Mesothelial cell of epicardium (in vitro differentiated cells): ENCODE measurements at places on chromosomes 16 and 17.
A peak's percentile ranks its signal among the peaks of the same experiment; 100 is the strongest.

GRCh38 chr17:82972836-82973372 is 106.5 kb upstream of the METRNL start:
- H3K4me3 ChIP-seq: no peak overlapping the region
- DNase-seq: no peak
- peaks cover 1% of the 10 kb centered on the region for H3K36me3 ChIP-seq

DNA sequence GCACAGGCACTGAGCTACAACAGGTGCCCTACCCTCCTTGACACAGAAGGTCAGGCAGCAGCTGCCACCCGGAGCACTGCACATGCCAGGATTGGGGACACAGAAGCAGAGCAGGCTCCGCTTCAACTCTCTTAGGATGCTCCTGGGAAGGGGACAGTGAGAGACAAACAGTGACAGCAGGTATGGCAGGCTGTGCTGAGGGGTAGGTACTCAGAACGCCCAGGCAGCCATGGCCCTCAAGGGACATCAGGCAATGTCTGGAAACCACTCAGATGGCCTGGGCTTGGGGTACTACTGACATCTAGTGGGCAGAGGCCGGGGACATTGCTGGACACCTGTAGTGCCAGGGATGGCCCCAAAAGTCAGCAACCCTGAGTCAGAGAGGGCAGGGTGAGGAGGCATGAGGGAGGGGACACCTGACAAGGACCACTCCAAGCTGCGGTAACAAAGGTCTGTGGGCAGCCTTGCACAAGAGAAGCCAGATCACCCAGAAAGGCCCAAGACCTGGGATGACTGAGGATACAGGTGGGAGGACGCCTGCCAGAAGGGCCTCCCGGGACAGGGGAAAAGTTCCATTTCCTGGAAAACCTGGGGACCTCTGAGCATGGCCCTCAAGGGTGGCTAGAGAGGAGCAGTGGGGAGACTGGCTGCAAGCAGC is 21.2 kb downstream of the PEMT start:
- H3K36me3 ChIP-seq: no peaks in the 10 kb centered on the region
- peaks cover 10% of the 10 kb centered on the region for H3K4me1 ChIP-seq
- no peak for DNase-seq
- H3K27me3 ChIP-seq: no peaks in the 10 kb centered on the region

- H3K4me3 ChIP-seq: no peak overlapping the region
- peaks cover 7% of the 10 kb centered on the region for H3K36me3 ChIP-seq
- no peak overlapping the region for H3K27ac ChIP-seq
- no peak for DNase-seq
- no peaks in the 10 kb centered on the region for H3K27me3 ChIP-seq
Observed at GRCh38 chr17:82880620-82881323, 41.0 kb upstream of the ZNF750 start.

- peaks cover 2% of the 10 kb centered on the region for H3K36me3 ChIP-seq
- H3K4me3 ChIP-seq: no peak overlapping the region
- peaks cover 6% of the 10 kb centered on the region for H3K4me1 ChIP-seq
- no peak for DNase-seq
- H3K27ac ChIP-seq: no peak overlapping the region
Observed at GRCh38 chr16:55615071-55615470, 40.7 kb upstream of the SLC6A2 start.

- H3K27me3 ChIP-seq: no peaks in the 10 kb centered on the region
- peak; percentile 56 for DNase-seq
- H3K36me3 ChIP-seq: no peaks in the 10 kb centered on the region
- H3K4me1 ChIP-seq: peaks cover 56% of the 10 kb centered on the region
- peak overlapping the region; percentile 98 for H3K27ac ChIP-seq
- H3K4me3 ChIP-seq: peak overlapping the region; percentile 24
Observed at GRCh38 chr17:81044764-81045589, 10.0 kb downstream of the BAIAP2 start.

DNA sequence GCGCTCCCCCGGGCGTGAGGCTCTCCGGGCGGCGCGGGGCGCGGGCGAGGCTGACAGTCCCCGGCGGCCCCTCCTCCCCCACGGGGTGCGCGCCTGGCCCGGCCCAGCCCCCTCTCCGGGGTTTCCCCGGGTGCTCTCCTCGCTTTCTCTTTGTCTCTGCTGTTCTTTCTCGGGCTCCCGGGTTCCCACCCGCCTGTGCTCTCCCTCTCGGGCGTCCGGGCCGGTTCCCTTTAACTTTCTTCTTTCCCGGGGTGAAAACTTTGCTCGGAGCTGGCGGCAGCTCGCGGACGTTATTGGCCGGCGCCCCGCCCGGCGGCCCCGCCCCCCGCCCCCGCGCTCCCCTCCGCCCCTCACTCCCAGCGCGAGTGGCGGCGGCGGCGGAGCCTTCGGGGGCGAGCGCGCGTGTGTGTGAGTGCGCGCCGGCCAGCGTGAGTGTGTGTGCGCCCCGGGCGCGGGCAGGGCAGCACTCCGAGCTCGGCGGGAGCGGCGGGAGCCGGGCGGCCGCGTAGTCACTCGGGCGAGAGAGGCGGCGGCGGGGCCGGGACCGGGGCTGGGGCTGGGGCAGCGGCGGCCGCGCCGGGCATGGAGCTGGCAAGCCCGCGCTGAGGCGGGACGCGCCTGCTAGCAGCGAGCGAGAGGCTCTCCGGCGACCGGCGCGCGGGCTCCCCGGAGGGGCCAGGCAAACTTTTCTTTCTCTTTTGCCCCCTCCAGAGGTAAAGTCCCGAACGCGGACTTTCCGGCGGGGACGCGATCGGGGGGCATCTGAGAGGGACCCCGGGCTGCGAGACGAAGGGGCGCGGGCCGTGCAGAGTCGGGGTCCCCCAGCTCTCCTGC is at the start of gene NTN1:
TSS of gene NTN1 (plus strand) at position 353 of the 834 bp plus-strand sequence. CDS start 864 bp downstream, outside the sequence.
- DNase-seq: peak; percentile 69
- H3K27me3 ChIP-seq: peaks cover 66% of the 10 kb centered on the region
- H3K4me1 ChIP-seq: peaks cover 4% of the 10 kb centered on the region
- H3K36me3 ChIP-seq: no peaks in the 10 kb centered on the region
- no peak within 1 kb of the TSS for H3K27ac ChIP-seq
- peak within 1 kb of the TSS; percentile 75 for H3K4me3 ChIP-seq

- H3K36me3 ChIP-seq: peaks cover 11% of the 10 kb centered on the region
- H3K27me3 ChIP-seq: no peaks in the 10 kb centered on the region
- no peak for DNase-seq
- no peak overlapping the region for H3K4me3 ChIP-seq
- H3K27ac ChIP-seq: no peak overlapping the region
- peaks cover 5% of the 10 kb centered on the region for H3K4me1 ChIP-seq
Observed at GRCh38 chr16:72658888-72659717, 388.8 kb downstream of the ZFHX3 start.

DNA sequence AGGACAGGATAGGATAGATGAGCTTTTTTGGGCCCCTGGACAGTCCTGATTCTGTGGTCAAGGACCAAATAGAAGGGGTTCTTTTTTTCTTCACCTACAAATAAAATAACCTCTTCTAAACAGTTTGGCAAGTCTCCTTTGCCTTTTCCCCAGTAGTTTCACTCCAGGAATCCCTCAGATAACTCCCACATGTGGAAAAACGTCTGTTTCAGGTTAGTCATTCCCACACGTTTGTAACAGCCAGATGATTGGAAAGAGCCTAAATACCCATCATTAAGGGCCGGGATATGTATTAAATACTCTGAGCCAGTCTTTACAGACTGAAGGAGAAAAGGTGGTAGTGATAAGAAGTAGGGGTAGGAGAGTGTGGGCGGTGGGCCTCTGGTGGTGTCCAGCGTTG is 58.3 kb downstream of the PLD6 start:
- H3K36me3 ChIP-seq: peaks cover 28% of the 10 kb centered on the region
- no peak for DNase-seq
- no peak overlapping the region for H3K4me3 ChIP-seq
- no peaks in the 10 kb centered on the region for H3K4me1 ChIP-seq
